ENCODE measurements at places on chromosomes 6 and 20. TPM values are rescaled to one million over a fixed set of nuclear protein-coding genes. Genes with fewer than 3 reads are reported as not detected.

The PBOV1 gene
- total RNA-seq: not detected

The ACTL10 gene
- total RNA-seq: 1.4 TPM

The JPH2 gene
- total RNA-seq: 3.0 TPM

The STMND1 gene
- not detected for total RNA-seq

The AKIRIN2 gene
- 70.4 TPM for total RNA-seq

The PGK2 gene
- not detected for total RNA-seq

The TRIM38 gene
- total RNA-seq: 6.8 TPM

The CCN5 gene
- total RNA-seq: 0.67 TPM

The UNC5CL gene
- total RNA-seq: 0.67 TPM

The TFAP2D gene
- not detected for total RNA-seq

The GSTA2 gene
- not detected for total RNA-seq

The HLA-DOA gene
- total RNA-seq: not detected

The GSTA3 gene
- not detected for total RNA-seq

The LST1 gene
- total RNA-seq: not detected

The NKX2-2 gene
- not detected for total RNA-seq

The GGTLC1 gene
- not detected for total RNA-seq

Measured in mammary epithelial cell (primary cell).